ENCODE measurements at places on chromosomes 3 and 15.

DNA sequence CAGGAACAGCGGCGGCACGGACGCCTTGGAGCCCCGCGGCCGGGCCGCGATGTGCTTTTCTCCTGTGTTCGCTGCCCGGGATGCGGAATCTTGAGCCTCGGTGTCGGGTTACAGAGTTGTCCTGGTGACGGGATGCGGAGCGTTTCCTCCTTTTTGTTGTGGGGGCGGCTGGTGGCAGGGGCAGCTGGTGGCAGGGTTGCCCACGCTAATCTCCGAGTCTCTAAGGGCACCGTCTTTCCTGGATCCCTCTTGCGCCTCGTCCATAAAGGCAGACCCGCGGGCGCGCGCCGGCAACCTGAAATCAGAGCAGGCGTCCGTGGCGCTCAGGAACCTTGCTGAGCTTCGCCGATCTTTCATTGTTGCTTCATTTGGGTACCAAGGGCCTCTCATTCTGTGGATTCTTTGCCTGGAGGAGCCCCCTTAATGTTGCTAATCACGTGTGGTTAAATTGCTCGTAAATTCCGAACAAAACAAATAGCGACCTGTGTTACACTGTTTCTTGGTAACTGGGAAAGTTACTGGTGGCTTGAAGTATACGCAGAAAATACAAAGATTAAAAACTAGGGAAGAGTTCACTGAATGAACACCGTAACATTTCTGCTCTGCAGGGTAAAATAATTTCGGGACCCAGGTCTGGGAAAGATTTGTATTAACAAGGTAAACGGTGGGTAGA, 844 bp upstream of the PFN2 start:
- no peak for DNase-seq

DNA sequence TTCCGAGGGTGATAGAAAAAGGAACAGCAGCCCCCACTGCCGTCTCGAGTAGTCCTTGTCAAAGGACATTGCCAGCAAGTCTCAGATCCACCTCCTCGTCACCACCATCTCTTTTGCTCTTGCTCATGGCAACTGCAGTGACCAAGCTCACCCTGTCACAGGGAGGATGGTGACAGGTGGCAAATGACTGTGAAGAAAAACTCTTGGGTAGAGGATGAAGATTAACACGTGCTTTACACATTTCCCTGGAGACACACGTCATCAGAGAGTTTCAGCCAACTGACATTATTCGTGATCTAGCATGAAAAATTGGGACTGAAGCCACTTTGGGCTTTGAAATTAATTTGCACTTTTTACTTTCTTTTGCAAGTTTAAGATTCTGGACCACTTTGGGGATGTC, 174.3 kb downstream of the EBLN2 start:
- no peak for DNase-seq

- no peak for DNase-seq
Observed at GRCh38 chr3:126607214-126607908, 47.6 kb downstream of the TXNRD3 start.

DNA sequence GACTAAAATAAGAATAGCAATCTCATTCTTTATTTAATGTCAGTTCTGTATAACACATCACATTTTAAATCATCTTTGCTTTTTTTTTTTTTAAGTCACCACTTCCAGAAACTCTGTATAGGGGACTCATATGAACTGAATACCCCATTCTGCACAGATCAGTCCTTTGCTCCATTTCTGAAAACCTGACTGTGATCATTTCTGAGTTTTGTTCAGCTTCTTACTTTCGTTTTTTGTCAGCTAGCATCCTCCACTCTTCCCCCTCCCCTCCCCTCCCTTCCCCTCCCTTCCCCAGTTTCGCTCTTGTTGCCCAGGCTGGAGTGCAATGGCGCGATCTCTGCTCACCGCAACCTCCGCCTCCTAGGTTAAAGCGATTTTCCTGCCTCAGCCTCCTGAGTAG, 49.8 kb upstream of the SGO1 start:
- no peak for DNase-seq

DNA sequence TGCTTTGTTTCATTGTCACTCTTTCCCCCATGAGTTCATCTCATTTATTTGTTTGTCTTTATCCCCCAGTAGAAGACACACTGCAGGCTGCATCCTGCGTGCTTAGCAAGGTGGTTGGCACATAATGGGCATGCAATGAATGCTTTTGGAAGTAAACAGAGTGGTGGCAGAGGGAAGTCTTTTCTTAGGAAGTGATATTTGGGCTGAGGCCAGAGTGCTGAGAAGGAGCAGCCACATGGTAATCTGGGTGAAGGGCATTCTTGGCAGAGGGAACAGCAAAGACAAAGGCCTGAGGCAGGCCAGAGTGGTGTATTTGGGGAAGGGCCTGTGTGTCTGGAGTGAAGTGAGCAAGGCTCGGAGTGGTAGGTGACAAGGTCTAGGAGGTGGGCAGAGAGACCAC, 17.7 kb upstream of the ADAMTS7 start:
- DNase-seq, result no peak

DNA sequence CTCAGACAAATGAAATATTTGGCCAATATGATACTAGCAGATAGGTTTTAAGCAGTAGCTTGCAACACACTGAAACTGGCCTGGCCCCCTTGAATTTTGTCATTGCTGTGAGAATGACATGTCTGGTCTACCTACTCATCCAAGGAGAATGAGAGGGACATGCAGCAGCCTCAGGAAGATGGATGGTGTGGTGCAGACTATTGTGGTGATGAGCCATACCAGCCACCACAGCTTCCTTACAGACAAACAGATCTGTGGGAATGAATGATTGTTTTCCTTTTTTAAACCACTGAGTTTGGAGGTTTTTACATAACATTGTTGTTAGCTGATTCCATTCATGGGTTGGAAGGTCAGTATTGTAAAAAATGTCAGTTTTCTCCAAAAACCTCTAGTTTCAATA, 133.7 kb upstream of the POU1F1 start:
- no peak for DNase-seq

DNA sequence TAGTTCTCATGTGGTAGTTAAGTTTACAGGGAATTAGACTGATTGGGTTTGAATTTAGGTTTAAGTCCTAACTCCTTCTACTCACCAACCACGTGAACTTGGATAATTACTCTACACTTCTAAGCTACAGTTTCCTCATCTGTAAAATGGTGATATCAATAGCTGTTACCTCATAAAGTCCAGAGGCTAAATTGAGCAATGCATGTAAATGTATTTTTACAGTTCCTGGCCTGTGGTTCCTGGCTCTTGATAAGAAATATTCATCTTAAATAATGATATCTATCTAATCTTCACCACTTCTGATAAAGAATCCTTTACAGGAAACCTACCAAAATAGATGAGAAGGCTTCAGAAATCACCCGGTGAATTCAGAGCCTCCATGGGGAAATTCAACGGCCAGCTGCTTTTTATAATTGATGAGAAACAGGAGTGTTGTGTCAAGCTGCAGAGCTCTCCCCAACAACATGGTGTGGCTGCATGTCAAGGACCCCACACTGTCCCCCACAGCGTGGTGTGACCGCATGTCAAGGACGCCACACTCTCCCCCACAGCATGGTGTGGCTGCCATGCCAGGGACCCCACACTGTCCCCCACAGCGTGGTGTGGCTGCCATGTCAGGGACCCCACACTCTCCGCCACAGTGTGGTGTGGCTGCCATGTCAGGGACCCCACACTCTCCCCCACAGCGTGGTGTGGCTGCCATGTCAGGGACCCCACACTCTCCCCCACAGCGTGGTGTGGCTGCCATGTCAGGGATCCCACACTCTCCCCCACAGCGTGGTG, 80.8 kb upstream of the PEX5L start:
- DNase-seq, result no peak

Measured in activated CD4-positive, alpha-beta T cell treated with anti-CD3 and anti-CD28 coated beads for 24 hours (primary cell).